GM13977 (cell line): ENCODE measurements at places on chromosomes 6 and 20.

GRCh38 chr20:35243986-35244385, 17.5 kb downstream of the MMP24 start:
- DNase-seq: no peak

DNA sequence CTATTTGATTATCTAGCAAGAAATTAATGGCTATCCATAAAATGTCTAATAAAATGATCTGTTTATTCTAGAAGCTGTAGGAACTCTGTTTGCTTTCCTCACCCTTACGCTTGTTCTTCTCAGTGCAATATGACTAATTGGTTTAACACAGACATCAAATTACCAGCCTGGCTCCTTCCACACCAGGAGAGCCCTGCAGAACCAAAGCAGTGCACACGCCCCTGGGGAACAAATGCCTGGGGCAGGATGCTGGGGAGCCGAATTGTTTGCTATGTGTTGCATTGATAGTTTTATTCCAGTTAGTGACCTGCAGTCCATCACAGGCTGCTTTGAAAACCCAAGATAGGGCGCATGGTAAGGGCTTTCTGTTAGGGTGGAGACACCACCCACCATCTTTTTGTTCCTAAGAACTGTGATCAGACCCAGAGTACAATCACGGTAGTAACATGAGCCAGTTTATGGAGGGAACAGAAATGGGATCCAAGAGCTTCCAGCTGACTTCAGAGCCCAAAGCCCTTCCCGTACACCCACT, 126.4 kb upstream of the CD93 start:
- no peak for DNase-seq

DNA sequence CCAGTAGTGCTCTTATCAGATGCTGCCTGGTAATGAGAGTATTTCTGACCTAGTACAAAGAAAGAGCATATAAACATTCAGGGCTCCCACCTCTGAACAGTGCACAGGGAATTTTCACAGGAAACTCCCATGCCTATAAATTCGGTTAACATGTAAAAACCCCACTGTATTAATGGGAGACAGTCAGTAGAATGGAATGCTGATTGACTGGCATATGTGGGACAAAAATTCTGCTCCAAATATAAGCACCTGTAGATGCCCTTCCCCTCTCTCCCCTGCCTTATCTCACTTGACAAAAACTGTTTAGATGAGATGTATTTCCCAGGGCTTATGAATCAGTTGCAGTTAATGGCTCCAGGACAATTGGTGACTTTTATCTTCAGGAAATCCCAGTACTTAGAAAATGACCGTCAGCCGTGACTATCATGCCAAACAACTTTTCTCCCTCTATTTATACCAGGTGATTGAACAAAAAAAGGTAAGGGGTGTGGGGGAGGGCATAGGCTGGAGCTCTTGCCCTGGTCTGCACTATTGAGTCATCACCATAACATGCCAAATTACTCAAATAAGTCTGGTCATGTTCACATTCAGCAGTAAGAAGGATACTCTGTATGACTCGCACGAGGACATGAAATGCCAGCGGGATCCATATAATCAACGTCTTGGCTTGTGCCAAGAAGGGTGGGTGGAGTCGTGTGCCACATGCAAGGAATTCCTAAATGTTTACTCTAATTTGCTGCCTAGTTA, 176.4 kb upstream of the BMP2 start:
- no peak for DNase-seq

- no peak for DNase-seq
These were observed 100.9 kb downstream of the PREP start for GRCh38 chr6:105301756-105302616.

GRCh38 chr6:23534351-23534750, 591.7 kb upstream of the NRSN1 start:
- DNase-seq: no peak

- no peak for DNase-seq
These were observed 298.2 kb upstream of the MARCKS start for GRCh38 chr6:113558966-113559365.

GRCh38 chr6:2264932-2265331, 19.5 kb upstream of the GMDS start:
- DNase-seq: no peak

DNA sequence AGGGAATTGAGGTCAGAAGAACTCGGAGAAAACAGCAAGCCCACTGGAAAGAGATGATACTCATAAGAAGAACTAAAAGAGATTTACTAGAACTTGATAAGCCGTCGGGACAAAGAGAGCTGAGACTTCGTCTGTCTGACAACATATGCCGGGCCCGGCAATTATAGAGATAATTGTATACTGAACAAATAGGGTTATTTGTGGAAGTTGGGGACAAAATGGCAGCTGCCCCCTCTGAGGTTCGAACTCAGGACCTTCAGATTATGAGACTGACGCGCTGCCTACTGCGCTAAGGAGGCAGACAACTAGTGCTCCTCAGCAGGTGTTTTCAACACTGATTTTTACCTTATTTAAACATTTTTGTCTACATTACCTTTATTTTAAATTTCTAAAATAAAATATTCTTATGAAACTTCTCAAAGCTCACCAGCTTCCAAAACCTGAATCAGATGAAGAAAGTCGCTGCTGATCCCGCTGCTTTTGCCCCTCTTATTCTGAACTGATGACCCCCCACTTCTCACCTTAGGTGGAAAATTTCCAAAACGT, 29.3 kb upstream of the TRIM27 start:
- peak; percentile 81 for DNase-seq

DNA sequence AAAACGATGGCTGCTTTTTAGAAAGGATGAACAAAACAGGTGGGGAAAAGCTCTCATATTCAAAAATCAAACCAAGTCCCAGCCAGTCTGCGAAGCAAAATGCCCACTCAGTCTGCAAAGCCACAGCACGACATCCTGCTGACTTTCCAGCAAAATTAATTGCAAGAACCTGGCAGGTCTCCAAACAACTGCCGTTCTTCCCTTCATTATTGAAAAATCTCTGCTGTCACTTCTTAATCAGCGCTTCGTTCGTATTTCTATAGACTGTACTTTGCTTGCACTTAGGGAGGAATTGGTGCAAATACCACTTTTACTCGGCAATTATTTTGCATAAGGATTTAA, 222.4 kb downstream of the CBLN4 start:
- DNase-seq: no peak

GRCh38 chr6:157537556-157537955, 156.6 kb downstream of the ZDHHC14 start:
- DNase-seq: no peak

DNA sequence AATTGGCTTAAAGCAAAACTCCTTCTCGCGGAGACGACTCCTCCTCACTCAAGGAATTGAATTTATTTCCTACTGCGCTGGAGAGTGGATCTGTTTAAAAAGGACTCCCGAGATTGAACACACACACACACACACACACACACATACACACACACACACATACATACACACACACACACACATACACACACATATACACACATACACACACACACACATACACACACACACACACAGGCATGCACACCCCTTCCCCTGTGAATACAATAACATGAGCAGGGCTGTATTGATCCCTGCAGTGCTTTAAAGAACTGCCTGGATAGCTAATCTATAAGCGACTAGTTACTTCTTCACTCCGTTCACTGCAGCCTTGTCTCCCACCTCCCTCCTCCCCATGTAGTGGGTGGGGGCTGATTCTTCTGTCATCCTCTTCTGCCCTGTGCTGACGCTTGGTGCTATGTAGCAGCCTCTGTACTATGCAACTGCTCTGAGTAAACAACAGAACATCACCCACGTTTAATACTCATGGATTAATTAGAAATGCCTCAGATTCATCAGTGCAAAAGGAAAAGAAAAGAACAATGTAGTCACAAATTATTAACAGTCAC, 549.0 kb downstream of the CDH26 start:
- DNase-seq: no peak

DNA sequence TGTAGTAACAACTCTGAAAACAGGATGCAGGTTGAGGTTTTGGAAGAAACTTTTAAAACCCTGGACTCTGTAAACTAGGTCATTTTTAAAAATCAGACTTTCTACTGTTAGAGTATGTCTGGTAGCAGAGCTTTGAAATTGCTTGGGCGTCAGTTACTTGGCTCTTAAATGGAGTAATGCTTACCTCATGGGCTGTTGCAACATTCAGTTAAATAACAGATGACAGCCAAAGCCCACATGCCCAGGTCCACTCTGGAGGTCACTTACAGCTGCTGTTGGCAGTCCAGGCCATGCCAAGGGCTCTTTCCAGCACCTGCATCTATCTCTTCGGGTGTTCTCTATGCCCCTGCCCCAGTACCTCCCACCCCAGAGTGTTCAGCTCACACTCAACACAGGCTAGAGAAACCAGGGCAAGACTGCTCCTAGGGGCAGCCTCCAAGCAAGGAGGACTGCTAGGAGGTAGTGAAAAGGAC, 96.4 kb downstream of the BANF2 start:
- DNase-seq: no peak

- DNase-seq: no peak
These were observed 17.2 kb upstream of the TPD52L1 start for GRCh38 chr6:125136378-125136777.

- DNase-seq: no peak
These were observed 15.1 kb downstream of the E2F3 start for GRCh38 chr6:20416567-20417345.

DNA sequence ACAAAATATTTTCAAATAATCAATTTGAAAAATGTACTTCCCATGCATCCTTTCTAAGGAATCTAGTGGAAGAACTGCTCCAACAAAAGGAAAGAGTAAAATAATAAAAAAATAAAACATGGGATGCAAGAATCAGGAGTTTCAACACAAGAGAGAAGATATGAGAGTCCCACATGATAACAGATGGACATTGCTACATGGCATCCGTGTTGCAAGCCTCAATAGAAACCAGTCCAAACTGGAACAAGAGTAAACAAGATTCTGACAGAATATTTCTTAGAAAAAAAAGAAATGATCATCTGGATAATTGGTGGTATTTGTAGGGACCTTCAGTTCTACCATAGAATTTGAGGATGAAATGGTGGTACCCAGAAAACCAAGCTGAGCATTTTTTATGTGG, 186.8 kb downstream of the FRK start:
- DNase-seq: no peak
